ENCODE measurements at places on chromosomes 4 and X. TPM values are rescaled to one million over a fixed set of nuclear protein-coding genes. Genes with fewer than 3 reads are reported as not detected.

GRCh38 chrX:13283950-13284546, 35.8 kb downstream of the ATXN3L start:
- no peak for DNase-seq

DNA sequence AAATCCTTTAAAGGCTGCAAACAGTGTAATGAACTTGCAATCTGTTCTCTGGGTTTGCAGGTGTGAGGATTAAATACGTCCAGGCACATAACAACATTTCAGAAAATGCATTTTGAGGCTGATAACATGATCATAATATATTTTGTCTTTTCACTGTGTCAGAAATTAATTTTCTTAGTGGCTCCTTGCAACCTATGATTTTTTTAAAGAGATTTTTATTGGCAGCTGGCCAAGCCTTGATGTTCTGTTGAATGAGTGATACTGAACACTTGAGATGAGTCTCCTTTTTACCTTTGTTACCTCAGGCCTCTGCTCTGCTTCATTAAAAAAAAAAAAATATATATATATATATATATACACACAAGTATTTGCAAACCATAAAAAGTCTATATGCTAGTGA, 68.2 kb upstream of the TENM3 start:
- no peak for DNase-seq

Gene SSX2B
- not detected for total RNA-seq

DNA sequence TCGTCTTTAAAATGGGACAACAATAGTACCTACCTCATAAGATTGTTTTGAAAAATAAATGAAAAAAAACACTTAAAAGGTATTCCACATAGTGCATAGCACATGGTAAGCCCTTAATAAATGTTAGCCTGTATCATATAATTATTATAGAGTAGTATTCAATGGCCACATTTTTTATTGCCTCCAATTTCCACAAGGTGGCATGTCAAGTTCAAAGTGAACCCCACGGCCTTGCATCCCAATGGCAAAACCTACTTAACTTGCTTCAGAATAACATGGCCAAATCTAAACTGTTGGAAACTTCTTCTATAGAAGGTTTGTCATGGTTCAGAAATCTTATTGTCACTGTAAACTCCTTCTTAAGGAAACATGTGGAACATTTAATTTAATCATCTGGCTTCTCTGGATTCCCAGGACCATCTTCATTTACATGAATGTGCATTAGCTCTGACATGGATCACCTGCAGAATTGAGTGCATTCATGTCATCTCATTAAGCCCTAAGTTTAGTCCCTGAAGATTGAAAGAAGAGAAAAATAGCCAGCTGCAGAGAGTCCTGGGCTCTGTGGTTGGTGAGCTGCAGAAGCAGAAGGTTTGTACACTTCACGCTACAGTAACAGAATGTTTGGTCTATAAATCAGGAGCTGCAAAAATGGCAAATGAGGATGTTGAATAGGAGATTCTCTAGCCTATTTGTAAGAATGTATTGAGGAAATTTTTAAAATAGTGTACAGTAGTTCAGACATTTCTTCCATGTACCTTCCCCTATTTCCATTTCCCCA, 61.0 kb downstream of the ANXA3 start:
- DNase-seq, result no peak

- DNase-seq, result no peak
These were observed 583.4 kb downstream of the TRAM1L1 start for GRCh38 chr4:116501954-116502353.

GRCh38 chr4:77126809-77127208, 30.2 kb upstream of the CCNG2 start:
- DNase-seq, result no peak

DNA sequence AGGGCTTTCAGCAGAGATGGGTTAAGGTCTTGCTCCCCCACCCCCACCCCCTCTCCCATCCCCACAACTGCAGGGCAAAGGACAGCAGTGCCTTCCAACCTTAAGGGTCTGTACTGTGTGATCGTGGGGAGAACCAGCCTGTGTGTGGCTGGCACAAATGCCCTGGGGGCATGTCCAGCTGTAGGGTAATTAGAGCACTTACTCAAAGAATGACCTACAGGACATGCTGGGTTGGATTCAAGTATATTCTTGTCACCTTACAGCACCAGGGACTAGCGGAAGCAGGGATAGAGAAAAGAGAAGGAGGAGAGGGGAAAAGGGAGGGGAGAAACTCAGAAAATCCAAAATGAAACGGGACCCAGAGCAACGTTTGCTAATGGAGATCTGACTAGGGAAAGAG, 191.3 kb upstream of the GATB start:
- DNase-seq, result no peak

Gene TMEM129
- total RNA-seq, result 12.7 TPM

Gene DMRTC1
- 0.21 TPM for total RNA-seq

Gene GABRB1
- not detected for total RNA-seq

Gene SSX4B
- not detected for total RNA-seq

- DNase-seq, result no peak
These were observed 20.6 kb downstream of the GABRQ start for GRCh38 chrX:152658302-152658701.

Gene SUPT20HL1
- 0.21 TPM for total RNA-seq

GRCh38 chr4:88226143-88226542, 58.2 kb downstream of the PPM1K start:
- no peak for DNase-seq

Gene IQCM
- total RNA-seq, result not detected

GRCh38 chr4:95156452-95156765, 392.4 kb downstream of the UNC5C start:
- DNase-seq, result no peak

Gene TDO2
- total RNA-seq, result not detected

GRCh38 chr4:114015444-114015899, 36.0 kb upstream of the ARSJ start:
- DNase-seq, result no peak

- no peak for DNase-seq
These were observed 122.4 kb upstream of the NAP1L5 start for GRCh38 chr4:88819818-88820697.

Gene ADH7
- total RNA-seq, result not detected

DNA sequence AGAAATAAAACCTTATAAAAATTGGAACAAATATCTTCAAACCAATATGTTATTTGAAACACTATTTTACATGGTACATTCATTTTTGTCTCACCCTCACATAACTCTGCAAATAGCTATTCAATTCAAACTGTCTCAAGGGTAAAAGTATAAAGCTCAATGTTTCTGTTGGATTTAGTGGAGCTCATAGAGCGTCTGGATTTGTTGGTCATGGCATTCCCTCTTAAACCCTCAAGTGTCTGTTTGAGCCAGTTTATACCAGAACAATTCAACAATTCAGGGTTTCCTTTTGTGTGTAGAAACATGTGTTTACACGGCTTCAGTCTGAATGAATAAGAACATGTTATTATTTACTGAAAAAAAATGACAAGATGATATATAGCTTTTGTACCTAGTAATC, 161.6 kb downstream of the PCDH18 start:
- DNase-seq, result no peak

GRCh38 chrX:154011376-154012335, 8.0 kb downstream of the IRAK1 start:
- DNase-seq, result no peak

Gene SLC25A6
- total RNA-seq, result 645 TPM

DNA sequence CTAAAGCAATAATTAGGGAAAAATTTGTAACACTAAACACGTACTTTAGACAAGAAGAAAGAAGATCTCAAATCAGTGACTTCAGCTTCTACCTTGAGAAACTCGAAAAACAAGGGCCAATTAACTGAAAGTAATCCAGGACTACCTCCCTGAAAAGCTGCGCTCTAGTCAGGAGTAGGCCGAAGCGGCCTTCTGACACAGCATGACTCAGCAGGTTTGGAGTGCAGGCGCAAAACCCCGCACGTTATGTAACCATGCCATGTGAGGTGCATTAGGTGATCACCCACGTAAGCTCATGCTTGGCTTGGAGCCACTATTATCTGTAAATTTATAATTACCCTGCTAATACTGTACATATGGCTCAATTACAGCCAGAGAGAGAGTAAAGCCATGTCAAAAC, 52.8 kb upstream of the CCDC149 start:
- no peak for DNase-seq

- no peak for DNase-seq
These were observed 314 bp downstream of the P2RY8 start for GRCh38 chrX:1536712-1537030.

DNA sequence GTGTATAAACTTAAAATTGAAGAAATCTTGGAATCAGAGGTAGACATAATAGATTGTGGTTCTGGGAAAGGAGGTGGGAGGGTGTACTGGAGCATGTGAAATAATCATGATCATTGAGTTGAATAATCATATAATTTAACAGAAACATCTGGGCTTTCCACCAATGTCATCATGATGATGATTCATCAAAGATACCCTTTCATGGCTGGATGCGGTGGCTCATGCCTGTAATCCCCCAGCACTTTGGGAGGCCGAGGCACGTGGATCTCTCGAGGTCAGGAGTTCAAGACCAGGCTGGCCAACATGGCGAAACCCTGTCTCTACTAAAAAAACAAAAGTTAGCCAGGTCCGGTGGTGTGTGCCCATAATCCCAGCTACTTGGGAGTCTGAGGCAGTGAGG, 6.7 kb upstream of the RUFY3 start:
- DNase-seq, result no peak

DNA sequence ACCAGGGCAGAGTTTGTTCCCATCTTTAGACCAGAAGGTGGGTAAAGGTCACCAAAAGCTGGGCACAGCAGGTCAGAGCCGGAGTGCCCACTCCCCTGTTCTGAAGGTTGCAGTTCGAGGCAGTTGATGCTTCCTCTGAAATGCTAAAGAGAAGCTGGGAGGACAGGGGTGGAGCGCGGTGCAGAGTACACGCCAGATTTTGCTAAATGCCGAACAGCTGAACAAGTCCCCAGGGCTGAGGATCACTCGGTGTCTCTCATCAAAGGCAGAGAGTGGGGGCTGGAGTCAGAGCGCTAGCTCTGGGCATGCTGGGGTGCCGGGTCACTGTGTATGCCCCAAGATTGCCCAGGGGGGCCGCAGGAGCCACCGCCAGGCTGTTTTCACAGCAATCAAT, 197.0 kb downstream of the BCOR start:
- no peak for DNase-seq

DNA sequence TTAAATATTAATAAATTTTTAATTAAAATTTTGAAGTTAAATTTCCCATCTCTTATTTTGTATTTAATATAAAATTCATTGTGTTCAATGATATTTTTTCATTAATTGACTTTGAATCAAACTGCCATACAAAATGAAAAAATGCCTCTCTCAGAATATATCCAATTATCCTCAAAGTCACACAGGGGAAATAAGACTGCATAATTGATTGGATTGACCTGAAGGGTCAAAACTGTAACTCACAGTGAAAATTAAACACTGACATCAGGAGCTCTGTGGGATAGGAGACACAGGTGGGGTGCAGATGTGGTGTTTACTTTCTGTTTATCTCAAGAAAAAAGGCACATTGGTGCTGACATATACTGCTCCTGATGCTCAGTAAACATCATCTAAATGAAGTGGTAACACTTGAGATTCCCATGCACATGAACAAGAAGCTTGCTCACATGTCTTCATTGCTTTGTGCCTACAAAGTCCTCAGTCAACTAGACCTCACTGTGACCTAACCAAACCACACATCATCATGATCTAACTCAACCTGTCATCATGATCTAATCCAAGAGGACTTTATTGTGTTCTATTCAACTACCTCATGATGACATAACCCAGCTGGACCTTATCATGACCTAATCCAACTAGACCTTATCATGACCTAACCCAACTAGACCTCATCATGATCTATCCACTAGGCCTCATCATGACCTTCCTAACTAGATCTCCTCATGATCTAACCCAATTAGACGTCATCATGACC, 83.7 kb downstream of the DHRSX start:
- no peak for DNase-seq

DNA sequence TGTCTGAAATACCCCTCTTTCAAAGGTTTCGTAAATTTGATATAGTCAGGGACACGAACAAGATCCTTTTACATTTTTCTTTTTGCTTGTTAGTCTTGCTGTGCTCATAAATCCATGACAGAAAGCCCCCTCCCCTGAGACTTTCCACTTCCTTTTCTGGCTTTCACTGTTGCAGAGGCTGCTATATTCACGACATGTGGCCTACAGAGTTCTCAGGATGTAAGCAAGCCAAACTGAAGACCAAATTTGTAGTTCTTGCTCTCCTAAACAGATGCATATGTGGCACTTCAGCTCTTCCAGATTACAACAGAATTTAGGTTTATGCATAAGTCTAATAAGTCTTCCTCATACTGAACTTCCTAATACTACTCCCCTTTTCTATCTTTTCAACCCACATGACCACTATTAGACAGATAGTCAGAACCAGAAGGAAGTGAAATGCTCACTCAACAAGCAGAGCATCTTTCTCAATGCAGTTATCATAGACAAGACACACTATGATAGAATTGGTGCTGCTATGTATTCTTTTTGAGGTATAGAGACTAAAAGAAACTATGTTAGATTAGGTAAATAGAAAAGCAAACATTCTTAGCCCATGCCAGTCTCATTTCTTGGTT, 15.0 kb downstream of the BTK start:
- no peak for DNase-seq

DNA sequence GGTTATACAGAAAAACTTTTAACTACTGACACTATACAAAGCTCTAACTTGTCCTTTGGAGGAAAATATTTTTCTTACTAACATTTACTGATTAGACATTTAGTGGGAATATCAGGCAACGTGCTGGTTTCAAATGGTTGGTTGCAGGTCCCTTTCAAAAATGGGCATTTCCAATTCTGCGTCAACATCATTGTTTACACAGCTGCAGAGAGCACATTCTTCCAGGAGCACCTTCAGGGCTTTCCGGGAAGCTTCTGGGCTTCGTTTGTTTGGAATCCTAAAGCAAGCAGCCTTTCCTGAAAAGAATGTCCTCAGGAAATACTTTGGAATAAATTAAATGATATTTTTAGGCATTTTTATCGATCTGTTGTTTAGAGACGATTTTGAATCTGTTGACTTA, 289.7 kb downstream of the TRIML1 start:
- DNase-seq, result no peak

Gene DCAF4L1
- total RNA-seq, result 0.27 TPM

- no peak for DNase-seq
These were observed 27.8 kb downstream of the DIPK2B start for GRCh38 chrX:45172890-45173289.

DNA sequence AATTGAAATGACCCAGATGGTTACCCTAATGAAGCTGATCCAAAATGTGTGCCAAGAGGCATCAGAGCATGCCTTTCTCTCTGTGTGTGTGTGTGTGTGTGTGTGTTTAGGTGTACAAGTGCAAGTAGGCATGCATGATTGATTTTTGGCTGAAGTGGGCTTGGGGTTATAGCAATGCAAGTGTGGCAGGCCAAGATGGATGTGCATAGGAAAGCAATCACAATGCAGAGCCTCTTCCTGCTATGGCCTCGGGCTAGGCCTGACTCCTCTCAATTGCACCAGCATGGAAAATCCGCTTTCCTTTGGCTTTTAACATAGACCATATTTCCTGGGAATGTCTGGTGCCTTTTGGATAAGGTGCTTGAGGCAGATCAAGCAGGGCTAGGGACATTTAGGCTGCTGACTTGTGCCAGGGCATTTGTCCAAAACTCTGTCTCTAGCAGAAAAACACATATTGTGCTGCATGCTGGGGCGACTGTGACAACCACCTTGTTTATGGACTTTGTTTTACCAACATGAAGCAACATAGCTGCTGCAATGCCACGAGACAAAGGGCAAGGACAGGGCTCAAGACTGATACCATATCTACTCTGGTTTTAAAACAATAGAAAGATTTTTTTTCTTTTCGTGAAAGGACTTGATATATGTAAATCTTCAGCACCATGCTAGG, 395.7 kb downstream of the RAPGEF2 start:
- DNase-seq, result no peak

Gene MTMR8
- total RNA-seq, result 8.0 TPM
